ENCODE measurements at places on chromosomes 7 and 10. TPM values are rescaled to one million over a fixed set of nuclear protein-coding genes. Genes with fewer than 3 reads are reported as not detected.

The GPR15LG gene
- total RNA-seq, result not detected

The CDHR1 gene
- total RNA-seq, result under 0.01 TPM

The IGFBP3 gene
- 1,139 TPM for total RNA-seq

The PLAC9 gene
- 2.6 TPM for total RNA-seq

The MPP7 gene
- 0.59 TPM for total RNA-seq

The GNAT3 gene
- total RNA-seq, result not detected

The PARD3 gene
- 38.9 TPM for total RNA-seq

The SPDYE2 gene
- total RNA-seq, result not detected
